ENCODE measurements at places on chromosomes 4 and X. TPM values are rescaled to one million over a fixed set of nuclear protein-coding genes. Genes with fewer than 3 reads are reported as not detected.

HTRA3 gene
- not detected for polyA plus RNA-seq

MID1IP1 gene
- polyA plus RNA-seq = 5.7 TPM

SSX4B gene
- polyA plus RNA-seq = not detected

ARL9 gene
- polyA plus RNA-seq = not detected

FAM53A gene
- polyA plus RNA-seq = 2.6 TPM

LAP3 gene
- 56.5 TPM for polyA plus RNA-seq

POLN gene
- not detected for polyA plus RNA-seq

SPIN2A gene
- polyA plus RNA-seq = 0.09 TPM

Data from immature natural killer cell (primary cell).